ENCODE measurements at places on chromosomes 4 and X.

- no peak for DNase-seq
Measured at GRCh38 chr4:185246453-185246852, 37.1 kb downstream of the SNX25 start.

- no peak for DNase-seq
Measured at GRCh38 chr4:101419336-101420135, 72.2 kb upstream of the PPP3CA start.

GRCh38 chr4:174408841-174409552 lies 113.3 kb downstream of the HPGD start:
- DNase-seq, result no peak

- no peak for DNase-seq
Measured at GRCh38 chrX:49271341-49271740, 1.7 kb downstream of the PPP1R3F start.

GRCh38 chr4:90163872-90164271 lies 36.7 kb downstream of the CCSER1 start:
- no peak for DNase-seq

Measured in CD4-positive, alpha-beta T cell treated with Interleukin-15 for 4 hours (primary cell).